ENCODE measurements at places on chromosomes 3 and 15.

DNA sequence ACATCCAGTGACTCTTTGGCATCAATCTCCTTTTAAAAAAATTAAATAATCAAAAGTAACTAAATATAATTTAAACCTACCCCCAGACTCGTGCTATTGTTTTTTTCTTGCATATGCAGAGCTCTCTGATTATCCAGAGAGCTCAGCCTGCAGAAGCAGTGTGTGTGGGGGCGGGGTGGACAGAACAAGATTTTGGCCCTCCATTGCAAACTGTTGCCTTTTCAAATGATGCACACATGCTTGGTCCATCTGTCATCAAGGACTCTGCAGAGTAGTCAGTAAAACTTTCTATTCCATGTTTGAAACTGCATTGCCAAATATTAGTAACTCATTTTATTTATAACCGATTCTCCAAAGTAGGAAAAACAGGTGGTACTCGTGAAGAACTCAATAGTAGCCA is 28.6 kb upstream of the STXBP5L start:
- no peak for DNase-seq

DNA sequence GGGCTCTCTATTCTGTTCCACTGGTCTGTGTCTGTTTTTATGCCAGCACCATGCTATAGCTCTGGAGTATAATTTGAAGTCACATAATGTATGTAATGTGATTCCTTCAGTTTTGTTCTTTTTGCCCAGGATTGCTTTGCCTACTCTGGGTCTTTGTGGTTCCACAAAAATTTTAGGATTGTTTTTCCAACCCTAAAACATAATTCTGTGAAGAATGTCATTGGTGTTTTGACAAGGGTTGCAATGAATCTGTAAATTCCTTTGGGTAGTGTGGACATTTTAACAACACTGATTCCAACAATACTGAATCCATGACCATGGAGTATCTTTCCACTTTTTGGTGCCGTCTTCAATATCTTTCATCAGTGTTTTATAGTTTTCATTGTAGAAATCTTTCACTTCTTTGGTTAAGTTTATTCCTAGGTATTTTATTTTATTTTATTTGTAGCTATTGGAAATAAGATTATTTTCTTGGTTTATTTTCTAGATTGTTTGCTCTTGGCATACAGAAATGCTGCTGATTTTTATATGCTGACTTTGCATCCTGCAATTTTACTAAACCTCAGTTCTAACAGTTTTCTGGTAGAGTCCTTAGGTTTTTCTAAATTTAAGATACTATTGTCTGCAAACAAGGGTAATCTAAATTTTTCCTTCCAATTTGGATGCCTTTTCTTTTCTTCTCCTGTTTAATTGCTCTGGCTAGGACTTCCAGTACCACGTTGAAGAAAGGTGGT is 29.7 kb downstream of the TJP1 start:
- no peak for DNase-seq

- DNase-seq: no peak
Observed at GRCh38 chr15:77327168-77327567, 92.7 kb downstream of the PEAK1 start.

DNA sequence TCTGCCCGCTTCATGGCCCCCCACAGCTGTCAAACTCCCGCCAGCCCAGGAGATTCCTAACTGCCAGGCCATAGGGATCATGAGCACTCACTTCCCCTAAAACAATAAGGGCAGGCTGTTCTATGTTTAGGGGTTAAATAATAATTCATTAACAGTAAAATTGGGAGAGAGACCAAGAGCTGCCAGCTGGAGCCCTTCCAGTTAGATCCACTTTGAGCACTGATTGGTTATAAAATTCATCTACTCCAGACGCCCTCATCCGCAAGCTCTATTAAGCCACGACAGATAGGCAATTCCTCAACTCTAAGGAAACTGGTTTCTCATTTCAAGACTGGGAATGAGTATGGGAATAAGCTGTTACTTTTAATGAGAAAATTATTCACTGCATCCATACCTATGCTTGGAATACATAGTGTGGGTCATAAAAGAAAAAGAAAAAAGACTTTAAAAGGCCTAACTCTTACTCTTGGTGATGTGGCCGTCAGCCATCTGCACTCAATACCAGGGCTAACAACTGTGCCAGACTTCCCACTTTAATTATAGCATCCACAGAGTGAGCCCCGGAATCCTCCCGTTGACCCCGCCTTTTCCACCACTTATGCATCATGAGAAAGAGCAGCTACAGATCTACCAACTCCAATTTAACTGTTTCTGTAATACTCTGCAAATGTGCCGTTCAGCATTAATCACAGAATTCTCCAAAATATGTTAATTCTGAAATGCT is 44.5 kb downstream of the IL17RD start:
- DNase-seq: no peak

- DNase-seq: no peak
Observed at GRCh38 chr3:112681822-112682325, 40.9 kb upstream of the CCDC80 start.

DNA sequence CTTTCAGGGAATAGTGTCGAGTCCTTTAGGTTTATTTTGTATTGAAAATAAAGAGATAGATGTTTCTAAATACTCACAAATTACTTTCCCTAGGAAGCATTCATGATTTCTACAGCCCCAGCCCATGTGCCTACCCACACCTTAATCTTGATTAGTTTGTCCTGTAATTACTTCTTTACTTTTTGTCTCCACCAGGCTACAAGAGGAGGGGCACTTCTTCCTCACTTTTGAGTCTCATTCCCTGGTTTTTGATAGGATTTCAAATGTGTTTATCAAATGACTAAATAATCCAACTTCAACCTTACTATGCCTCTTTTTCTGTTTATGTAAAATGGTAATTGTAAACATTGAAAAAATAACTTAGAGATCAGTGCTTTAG is 1.8 kb downstream of the PXK start:
- DNase-seq: no peak

- no peak for DNase-seq
Observed at GRCh38 chr3:64058566-64058965, 35.3 kb upstream of the PSMD6 start.

GRCh38 chr3:134694466-134694865 is 43.6 kb upstream of the KY start:
- no peak for DNase-seq

DNA sequence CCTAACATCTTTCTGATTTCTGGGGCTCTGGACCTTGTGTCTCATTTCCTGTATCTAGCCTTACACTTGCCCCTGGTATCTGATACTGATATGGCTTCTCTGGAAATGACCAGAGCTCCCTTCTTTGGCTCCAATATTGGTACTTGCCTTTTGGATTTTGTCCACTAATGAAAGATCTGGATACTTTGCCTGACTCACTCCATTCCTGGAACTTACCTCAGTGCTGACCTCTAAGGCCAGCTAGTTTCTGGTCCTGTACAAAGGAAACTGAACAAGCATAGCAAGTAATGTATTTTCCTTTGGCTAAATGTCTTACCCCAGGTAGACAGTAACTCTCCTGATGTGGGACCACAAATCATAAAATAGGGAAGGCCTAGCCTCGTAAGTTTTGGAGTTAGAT is 93.8 kb upstream of the SLC4A7 start:
- DNase-seq: no peak

DNA sequence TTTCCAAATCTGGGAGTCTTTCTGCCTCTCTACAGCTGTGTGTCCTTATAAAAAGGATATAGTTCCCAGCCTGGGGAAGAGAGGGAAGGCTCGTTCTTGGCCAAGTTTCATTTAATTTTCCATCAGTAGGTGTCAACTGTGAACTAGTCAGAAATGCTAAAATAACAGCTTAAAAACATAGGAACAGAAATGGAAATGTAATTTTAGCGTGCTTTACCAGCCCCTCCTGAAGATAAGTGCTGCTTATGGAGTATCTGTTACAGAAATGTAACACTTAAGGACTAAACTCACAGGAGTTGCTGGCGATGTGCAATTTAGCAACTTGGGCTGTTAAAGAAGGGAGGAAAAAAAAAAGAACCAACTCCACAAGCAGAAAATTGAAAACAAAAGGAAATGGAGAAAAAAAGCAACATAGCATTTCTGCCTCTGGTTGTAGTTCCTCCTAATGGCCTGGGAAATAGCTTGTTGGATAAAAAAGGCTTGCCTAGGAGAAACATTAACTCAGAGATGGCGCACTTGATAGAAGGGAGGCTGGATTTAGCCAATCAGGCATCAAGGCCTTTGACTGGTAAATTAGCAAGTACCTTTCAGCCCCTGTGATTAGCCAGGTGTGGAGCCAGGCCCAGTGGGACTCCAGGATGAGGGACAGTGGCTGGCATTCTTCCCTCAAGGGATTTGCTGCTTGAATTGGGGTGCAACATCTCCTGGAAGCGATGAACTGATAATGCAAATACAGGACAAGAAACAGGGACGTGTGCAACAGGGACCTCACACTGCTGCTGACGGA is 84.3 kb downstream of the RPLP1 start:
- no peak for DNase-seq

GRCh38 chr15:45095661-45096060 is 18.3 kb downstream of the DUOX2 start:
- DNase-seq: no peak

GRCh38 chr3:154142608-154143007 is 21.4 kb downstream of the ARHGEF26 start:
- DNase-seq: no peak

DNA sequence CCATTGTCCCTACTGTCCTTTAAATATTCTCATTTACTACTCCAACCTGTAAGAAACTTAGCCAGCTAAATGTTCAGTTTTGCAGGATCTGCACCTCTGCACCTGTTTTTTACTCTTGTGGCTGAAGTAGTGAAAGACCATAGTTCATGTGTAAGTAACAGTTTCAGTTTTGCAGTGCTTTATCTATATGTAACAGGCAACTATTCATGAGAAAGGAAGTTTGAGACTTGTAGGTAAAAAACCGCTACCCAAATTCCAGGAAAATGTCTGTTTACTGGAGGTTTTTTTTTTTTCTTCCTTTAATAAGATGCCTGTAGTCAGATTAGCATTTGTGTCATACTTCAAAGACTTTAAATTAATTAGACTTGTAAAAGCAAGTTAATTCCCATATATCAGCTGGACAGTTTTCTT is 25.4 kb upstream of the MBNL1 start:
- no peak for DNase-seq

GRCh38 chr3:103112273-103112672 is 677.5 kb downstream of the ZPLD1 start:
- DNase-seq: no peak

GRCh38 chr3:106428565-106428994 is 559.8 kb upstream of the CBLB start:
- no peak for DNase-seq

- DNase-seq: no peak
Observed at GRCh38 chr3:141810161-141810560, 47.0 kb downstream of the GRK7 start.

GRCh38 chr3:87109465-87109864 is 117.6 kb upstream of the CHMP2B start:
- DNase-seq: no peak

DNA sequence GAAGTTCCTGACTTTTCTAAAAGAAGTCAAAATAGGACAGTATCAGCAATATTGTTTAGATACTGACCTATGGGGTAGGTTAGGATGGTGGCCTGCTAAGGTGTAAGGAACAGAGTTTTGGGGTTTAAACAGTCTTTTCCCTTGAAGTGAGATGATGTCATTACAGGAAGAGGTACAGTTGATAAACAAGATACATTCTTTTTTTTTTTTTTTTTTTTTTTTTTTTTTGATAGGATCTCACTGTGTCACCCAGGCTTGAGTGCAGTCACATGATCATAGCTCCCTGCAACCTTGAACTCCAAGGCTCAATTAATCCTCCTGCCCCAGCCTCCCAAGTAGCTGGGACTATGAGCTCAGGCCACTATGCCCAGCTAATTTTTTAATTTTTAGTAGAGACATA is 33.3 kb downstream of the SLC25A36 start:
- no peak for DNase-seq

DNA sequence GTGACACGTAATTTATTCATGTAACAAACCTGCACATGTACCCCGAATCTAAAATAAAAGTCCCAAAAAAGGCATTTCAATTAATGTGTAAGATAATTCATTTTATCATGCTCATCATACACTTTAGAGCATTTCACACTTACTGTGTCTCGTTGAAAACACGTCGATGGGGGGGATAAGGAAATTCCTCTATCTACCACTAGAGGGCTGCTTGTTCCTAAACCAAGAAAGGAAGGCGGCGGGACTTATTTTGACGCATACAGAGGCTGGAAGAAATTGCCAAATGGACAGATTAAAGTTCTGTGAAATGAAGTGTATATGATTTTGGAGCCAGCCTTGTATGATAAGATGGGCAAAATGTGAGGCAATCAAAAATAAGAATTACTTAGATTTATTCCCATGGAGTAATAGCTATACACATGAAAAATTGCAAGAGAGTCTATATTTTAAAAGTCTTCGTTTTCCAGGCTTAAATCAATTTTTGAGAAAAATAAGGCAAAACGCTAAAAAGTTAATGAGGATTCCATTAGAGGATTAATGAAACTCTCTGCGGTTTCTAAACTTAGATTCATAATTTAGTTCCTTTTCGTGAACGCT is 346.8 kb downstream of the CNTN3 start:
- DNase-seq: no peak

GRCh38 chr3:138296639-138297038 is 33.0 kb downstream of the NME9 start:
- no peak for DNase-seq

DNA sequence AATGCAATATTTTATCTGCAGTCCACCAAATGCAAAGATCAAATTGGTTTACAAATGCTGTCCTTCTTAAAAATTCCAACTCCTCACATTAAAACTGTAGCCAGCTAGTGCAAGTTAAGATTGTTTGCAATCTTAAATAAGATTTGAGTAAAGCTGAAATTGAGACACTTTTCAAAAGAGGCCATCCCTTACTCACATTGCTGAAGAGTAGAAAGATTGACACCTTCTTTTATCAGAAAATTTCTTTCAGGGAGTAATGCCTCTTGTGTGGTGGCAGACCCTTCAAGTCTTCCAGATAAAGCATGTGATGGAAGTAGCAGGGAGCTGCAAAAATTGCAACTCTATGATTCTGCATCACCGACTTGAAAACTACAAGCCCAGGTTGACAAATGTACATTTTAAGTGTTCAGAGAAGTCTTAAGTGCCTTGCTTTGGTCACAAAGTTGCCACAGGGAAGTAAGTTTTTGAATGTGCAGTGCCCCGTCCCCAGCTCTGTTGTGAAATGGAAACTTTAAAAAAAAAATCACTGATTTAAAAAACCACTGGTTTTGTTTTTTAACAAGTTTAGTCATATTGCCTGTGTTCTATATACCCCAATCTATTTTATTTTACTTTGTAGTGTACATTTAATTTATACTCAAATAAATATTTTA is 12.6 kb downstream of the CD86 start:
- DNase-seq: no peak

GRCh38 chr15:65856821-65857455 is 12.4 kb upstream of the RAB11A start:
- no peak for DNase-seq

DNA sequence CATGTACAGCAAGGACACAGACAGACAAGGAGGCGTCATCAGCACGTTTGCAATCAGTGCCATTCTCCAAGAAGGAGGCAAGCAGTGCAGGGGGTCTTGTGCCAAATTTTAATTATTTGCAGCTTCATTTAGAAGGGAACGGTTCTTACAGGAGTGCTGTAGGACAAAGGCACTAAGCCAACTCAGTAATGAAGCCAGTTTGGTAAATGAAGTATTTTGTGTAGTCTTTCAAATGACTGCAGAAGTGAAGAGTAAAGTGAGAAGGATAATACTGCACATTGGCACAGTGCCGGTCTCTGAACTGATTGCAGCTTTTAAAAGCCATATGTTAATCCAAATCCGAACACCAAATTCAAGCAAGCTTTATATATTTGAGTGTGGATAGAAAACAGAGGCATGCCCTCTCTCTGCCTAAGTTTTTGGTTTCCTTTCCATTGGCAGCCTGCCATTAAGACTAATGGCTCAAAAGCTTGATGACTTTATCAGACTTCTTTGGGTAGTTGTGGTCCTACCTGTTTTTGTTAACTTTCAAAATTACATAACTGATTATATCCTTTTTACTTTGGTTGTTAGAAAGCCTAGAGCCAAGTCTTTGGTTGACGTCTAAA is 101.3 kb downstream of the SENP2 start:
- DNase-seq: no peak

All from left hindlimb (tissue), 1 donor.